Activated CD8-positive, alpha-beta T cell treated with anti-CD3 and anti-CD28 coated beads, Interleukin-2, amount 10 ng/mL, durations not matched to agents 7 days and 5 days (primary cell): ENCODE measurements at places on chromosomes 2 and 18. TPM values are rescaled to one million over a fixed set of nuclear protein-coding genes. Genes with fewer than 3 reads are reported as not detected.

- peak; percentile 89 for DNase-seq
Measured at GRCh38 chr2:240624950-240625621, at the start of gene GPR35. GPR35 (plus strand) TSS chr2:240625480; CDS start chr2:240629953, 4,473 bp downstream.

DNA sequence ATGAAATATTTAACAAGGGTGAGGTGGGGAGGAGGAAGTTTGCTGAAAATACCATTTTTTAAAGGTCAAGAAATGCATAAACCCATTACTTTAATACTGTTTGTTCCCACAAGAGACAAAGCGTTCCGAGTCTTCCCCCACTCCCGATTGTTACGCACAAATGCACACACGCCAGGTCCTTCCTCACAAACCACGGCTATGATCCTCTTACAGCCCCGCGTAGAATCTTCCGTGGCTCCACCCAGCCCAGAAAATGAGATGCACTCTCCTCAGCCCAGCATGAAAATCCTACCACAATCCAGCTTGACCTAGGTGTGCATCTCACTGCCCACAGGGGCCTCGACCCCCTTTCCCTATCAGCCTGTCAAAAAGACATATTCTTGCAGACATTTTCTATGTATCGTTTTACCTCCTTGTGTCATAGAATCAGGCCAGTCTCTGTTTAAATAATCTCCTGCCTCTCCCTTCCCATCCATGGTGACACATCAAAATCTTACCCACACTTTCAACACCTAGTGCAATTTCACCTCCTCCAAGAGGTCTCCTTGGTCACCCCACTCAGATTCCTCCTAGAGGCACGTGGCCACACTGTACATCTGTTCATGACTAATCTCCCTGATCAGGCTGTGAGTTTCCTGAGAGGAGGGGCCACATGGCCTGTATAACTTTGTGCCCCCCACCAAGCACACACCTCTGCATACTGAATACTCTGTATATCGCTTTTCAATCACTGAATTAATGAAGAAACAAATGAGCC, 491.0 kb upstream of the KLHL29 start:
- no peak for DNase-seq

DNA sequence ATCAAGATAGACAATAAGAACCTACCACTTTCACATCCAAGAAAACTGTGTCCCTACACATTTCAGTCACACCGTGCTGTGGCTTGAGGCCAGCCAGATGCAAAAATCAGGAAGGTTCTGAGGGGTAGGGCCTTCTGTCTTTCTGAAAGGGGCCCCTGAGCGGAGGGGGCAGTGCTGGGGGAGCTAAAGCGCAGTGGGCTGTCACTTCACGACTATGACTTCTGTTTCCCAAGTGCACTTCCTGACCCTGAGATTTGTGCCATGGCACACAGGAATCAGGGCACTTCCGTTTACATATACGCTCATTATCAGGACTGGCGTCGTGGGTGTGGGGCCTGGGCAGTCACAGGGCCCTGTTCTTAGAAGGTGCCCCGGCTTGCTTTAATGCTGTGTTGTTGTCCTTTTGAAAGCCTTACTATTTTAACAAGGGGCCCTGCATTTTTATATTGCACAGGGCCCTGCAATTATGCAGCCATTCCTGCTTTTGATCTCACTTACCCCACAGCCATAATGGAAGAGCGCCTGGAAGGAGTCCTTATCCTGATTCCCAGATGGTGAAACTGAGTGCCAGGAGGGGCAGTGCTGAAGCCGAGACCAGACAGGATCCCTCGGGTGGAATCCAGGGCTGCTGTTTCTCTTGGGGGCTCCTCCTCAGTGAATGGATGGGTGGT, 620 bp downstream of the NGEF start:
- DNase-seq = no peak

DNA sequence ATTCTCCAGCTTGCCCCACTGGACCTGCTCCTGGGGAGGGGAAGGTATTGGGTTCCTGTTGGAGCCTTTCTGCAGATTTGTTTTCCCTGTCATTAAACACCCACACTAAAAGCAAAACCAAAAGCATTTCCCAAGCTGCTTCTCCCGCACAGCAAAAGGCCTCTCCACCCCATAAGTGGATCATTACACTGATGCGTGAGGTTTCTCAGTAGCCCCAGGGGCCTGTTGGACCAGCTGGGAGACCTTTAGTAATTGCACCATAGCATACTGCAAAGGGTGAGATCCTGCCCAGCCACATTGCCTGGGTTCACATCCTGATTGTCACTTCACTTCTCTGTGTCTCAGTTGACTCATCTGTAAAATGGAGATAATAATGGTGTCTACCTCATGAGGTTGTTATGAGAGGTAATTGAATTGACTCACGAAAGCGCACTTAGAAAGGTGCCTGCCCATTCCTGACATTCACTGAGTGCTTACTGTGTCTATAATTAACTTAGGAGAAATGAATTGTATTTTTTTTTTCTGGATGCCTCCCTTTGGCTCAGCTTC, 43.9 kb downstream of the TOGARAM2 start:
- DNase-seq = no peak

Gene MBOAT2
- total RNA-seq = 6.5 TPM

- DNase-seq = no peak
Measured at GRCh38 chr2:98706591-98706990, 24.3 kb downstream of the MGAT4A start.

DNA sequence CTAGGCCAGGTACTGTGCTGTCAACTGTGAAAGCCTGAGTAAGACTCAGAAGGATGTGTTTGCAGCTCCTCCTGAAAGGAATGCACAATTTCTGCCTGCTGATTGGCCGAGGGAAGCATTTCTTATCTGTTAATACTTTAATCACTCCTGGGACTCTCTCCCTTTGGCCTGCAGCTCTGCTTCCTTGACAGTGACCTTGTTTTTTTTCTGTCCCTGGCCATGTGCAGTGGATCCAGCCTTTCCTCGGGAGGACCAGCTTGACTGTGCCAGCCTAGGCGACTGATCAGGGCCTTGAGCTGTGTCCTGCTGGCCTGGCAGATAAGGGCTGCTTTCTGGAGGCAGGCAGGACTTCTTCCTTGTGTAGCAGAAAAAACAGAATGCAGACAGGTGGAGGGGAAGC, 10.0 kb downstream of the RNF144A start:
- DNase-seq = no peak

GRCh38 chr2:95317123-95317500, 20.0 kb downstream of the KCNIP3 start:
- no peak for DNase-seq
